Right cardiac atrium (tissue), 5 donors: ENCODE measurements at places on chromosomes 11 and 22. TPM values are rescaled to one million over a fixed set of nuclear protein-coding genes. Genes with fewer than 3 reads are reported as not detected.
A peak's percentile ranks its signal among the peaks of the same experiment; 100 is the strongest.

GGTLC3 gene
- total RNA-seq, result not detected

DNA sequence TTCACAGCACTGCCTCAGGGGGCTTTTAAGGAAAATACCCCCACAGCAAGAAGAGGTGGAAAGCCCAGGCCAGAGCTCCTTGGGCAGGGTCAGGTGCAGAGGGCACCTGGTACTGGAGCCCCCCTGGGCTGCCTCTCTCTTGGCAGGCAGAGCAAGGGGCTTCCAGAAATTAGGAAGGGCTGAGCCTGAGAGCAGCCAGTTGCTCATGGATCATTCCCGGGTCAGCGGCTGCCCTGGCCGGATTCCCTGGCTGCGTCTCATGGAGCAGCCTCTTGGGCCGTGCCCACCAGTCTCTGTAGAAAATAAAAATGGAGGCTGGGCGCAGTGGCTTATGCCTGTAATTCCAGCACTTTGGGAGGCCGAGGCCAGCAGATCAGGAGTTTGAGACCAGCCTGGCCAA is 10.3 kb upstream of the OMP start:
- DNase-seq, result peak; percentile 79

NFRKB gene
- total RNA-seq, result 9.7 TPM

DNA sequence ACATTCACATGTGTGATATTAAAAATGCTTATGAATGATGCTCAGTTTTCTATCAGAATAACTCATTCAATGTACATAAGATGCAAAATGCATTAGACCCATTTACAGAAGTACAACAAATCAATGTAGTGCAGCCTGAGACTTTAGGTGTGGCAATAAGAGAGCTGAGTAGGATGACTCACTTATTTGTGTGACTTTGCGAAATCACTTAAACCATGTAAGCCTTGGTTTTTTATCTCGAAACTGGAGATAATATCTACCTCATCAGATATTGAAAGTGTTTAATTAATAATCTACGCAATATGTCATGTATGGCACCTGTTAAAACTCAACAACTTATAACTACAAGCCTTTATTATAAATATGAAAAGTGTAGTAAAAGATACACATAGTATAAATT is 105.7 kb upstream of the LUZP2 start:
- DNase-seq, result no peak

MGAT3 gene
- total RNA-seq, result 7.3 TPM

NFAM1 gene
- total RNA-seq, result 2.8 TPM

DNA sequence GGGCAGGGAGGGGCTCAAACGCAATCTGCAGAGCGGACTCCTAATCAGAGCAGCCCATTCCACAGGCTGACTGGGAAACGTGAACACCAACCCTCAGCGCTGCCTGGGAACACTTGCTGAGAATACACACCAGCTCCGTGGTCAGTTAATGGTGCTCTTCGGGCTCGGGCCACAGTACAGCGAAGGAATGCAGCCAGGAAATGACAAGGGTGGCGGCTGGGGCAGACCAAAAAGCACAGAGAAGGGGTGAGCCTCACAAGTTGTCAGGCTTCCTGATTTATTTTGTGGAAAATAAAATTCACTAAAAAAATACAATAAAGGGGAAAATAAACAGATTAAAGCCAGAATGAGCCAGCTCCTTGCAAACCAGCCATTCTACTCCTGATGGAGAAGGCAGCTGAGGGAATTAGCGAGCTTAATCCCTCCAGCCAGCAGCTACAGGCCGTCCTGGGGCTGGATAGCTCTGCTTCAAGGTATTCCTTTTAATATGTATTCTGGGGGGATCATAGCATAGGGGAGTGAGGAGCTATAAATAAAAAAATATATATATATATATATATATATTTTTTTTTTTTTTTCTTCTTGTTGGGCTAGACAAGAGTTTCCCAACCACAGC is 165.5 kb upstream of the NTM start:
- DNase-seq, result no peak

DNA sequence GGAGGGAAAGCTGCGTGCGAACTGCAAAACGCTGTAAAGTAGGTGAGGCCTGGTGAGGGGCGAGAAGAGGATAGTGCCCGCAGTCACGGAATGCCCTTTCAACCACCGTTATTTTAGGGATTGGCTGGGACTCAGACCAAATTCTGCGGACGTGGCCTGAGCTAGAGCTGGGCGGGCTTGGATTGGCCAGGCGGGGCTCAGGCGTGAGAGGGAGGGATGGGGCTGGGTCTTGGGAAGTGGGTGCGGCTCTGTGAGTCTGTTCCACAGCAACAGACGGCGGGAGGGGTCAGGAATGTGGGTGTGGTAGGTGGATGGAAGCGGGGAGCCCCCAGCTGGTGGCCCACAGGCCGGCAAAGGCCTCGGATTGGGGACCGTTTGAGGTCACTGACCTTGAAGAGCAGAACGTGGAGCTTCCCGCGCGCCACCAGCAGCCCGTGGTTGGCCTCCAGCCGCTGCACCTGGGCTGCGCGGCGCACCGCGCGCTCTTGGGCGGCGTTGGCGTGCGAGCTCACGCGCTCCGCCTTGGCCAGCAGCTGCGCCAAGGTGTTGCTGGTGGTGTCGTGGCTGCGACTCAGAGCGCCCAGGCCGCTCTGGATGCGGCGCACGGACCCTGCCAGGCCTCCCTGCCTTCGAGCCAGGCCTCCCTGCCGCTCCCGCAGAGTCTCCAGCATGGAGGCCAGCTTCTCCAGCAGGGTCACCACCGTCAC is 444 bp downstream of the CAVIN3 start:
- peak; percentile 95 for DNase-seq

DNA sequence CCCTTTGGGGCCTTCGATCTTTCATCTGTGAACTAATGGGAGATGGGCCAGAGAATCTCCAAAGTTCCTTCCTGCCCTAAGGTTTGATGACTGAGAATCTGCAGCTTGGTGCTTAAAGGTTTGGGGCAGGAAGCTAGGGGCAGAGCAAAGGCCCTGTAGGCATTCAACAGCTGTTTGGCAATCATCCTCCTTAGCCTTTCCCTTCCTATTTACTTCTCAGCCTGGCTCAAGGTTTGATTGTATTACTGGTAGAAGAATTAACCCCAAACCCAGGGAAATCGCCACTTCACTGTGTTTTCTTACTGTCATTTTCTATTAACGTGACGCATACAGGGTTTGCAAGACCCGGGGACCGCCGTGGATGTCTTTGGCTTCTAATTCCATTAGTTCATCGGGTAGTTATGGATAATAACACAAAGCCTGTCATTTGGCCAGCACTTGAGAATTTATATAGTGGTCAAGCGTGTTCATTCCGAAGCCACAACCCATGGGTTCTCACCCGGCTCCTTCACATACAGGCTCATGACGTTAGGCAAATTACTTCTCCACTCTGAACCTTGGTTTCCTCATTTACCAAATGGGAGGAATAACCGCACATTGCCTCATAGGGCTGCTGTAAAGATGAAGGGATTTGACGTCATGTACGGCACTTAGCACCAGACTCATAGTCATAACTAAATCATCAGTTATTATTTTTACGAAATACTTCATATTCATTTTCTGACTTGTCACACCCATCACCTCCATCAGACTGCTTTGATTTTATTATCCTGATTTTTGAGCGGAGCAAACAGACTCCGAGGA is 158.1 kb downstream of the FBXO7 start:
- DNase-seq, result no peak

- DNase-seq, result no peak
These were observed 39.0 kb upstream of the CHKA start for GRCh38 chr11:68160100-68160695.
